ENCODE measurements at places on chromosomes 7 and 10.

DNA sequence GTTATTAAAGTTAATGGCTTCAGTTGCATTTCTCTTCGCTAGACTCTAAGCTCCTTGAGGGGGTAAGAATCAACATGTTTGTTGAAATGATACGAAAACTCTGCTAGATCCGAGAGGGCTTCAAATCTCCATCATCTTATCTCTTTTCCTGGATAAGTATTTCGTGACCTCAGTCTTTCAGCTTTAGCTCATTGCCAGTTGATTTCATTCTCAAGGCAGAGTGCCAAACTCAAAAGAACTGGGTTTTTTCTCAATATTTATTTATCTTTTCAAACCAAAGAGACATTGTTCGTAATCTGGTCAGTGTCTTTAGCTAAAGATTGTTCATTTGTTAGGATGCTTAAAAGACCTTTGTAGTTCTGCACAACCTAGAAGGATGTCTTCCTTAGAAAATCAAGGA is 108.9 kb downstream of the ARID5B start:
- no peak for DNase-seq

DNA sequence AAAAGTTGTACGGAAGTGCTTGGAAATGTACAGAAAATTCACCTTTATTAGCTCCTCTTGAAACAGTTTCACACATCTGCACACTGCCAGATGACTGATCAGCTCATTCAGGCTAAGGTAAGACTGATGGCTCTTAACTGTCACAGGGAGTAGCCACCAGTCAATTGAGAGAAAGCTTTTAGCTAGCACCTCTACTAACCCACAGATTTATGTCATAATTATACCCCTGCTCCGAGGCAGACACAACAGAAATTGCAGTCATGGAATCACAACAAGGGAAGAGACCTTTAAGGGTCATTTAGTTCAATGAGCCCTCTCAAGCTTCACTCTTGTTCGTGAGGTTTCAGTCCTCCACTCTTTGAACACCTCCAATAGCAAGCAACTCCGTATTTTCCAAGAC is 235.4 kb downstream of the TRIL start:
- no peak for DNase-seq

GRCh38 chr10:16894821-16895220 is 77.6 kb upstream of the RSU1 start:
- no peak for DNase-seq

- DNase-seq: no peak
These were observed 15.2 kb downstream of the PALD1 start for GRCh38 chr10:70493660-70494234.

- no peak for DNase-seq
These were observed 118.8 kb downstream of the CUX1 start for GRCh38 chr7:101936223-101936610.

DNA sequence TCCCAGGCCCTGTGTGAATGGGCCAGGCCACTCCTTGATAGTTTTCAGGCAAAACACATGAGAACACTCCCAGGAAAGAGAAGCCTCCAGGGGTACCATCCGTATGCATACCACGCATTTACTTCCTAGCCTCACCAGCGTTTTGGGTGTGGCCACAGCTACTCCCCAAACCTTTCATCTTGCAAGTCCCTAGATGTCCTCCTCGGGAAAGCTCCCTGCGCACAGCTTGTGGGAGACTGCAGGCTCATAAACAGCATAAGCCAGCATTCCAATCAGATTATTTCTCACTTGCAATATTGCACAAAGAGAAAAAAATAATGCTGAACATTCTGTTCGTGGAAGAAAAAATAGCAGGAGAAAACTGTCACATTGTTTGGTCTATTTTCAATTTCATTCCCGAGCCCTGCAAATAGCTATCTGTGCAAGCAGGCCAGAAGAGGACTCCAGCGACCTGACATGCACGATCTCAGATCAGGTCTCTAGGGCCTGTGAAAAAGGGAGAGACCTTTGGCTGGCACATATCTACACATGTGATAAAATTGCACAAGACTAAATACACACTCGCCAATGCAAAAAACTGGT is 175.6 kb downstream of the PLXNA4 start:
- no peak for DNase-seq

DNA sequence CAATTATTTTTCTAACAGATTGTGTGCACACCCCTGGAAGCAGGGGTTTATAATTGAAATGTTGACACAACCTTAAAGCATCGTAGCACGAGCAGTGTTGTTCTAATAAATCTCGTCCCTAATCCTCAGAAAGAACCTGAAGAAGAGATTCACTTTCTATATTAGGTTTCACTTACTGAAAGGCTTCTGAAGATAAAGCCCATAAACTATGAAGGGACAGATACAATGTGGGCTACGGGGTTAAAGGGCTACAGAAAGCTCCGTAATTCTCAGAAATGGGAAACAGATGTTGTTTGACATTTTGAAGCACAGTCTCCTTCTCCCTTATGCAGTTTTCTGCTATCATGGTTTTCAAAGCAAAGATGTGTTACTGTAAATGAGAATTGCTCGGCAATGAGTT is 479.6 kb downstream of the GATA3 start:
- DNase-seq: no peak

- no peak for DNase-seq
These were observed 166.4 kb downstream of the MLLT10 start for GRCh38 chr10:21700474-21700873.

Data from HepG2 (cell line).